ENCODE measurements at places on chromosomes 5 and 9.

DNA sequence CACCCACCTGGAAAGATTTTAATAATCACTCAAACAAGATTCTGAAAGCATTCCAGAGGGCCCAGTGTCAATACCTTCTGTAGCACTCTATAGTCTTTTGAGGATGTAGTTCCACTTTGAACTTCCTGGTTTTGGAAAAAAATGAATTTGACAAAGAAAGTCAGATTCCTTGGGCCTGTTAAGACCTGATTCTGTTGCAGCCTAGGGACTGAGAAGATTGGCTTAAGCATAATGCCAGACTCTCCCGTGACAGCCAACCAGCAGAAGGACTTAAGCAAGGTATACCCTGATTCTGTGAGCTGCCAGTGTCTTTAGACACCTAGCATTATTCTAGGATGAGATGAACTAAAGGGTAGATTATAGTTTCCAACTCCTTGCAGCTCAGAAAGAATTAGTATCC lies 6.8 kb downstream of the SPINK5 start:
- no peak overlapping the region for H3K4me3 ChIP-seq
- H3K27me3 ChIP-seq = no peaks in the 10 kb centered on the region
- no peaks in the 10 kb centered on the region for H3K4me1 ChIP-seq

DNA sequence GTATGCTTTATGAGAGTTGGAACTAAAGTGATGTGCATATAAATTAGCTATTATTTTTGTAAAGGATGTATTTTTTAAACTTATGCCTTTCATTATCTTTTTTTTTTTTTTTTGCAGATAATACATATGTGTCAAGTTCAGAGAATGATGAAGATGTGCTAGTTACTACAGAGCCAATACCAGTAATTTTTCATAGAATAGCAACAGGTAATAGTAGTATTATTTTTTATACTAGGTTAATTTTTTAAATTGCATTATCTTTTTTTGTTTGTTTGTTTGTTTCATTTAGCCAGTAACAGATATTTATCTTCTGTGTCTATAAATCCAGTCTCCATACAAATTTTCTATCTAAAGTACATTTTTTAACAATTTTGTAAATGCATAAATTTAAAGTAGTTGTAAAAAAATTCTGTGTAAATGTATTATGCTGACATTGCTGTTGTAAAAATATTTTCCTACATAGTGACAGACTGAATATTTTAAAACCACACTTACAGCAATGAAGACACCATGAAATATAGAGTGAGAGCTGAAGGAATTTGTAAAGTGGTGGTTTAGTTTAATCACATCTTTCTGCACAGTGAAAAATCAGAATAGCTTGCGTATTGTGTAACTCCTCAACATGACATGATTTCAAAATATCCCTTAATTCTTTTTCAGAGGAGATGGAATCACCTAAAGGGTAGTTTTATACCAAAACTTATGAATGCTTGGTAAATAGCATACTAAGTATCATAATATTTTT lies 93.3 kb downstream of the PARP8 start:
- no peak overlapping the region for H3K4me3 ChIP-seq
- no peak overlapping the region for H3K27ac ChIP-seq
- peaks cover 19% of the 10 kb centered on the region for H3K36me3 ChIP-seq

- H3K27me3 ChIP-seq = no peaks in the 10 kb centered on the region
- H3K4me1 ChIP-seq = no peaks in the 10 kb centered on the region
- H3K27ac ChIP-seq = no peak overlapping the region
- H3K4me3 ChIP-seq = no peak overlapping the region
- DNase-seq = no peak
Observed at GRCh38 chr9:111863636-111864035, 33.0 kb upstream of the UGCG start.

DNA sequence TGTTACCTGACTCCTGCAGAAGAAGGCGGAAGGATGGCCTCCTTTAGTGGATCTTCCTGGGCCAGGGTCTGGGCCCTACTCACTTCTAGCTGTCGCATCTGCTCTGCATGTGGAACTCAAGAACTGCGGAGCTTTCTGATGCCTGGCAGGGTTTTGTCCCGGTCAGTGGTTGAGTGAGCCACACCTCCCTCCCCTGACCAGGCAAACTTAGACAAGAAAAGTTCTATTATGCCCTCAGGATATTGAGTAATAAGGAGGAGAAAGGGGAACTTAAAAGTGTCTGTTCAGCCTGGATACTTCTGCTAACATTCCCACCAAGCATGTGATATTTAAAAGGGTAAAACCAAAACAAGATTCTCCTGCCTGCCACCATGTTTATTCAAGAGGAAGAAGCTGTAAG lies at the start of gene FYB1:
Gene FYB1, minus strand, starts transcription at position 127 of the 400 bp plus-strand sequence. CDS start 16,603 bp downstream, outside the sequence.
- no peak for DNase-seq
- H3K4me3 ChIP-seq = no peak within 1 kb of the TSS
- H3K27ac ChIP-seq = peak within 1 kb of the TSS; percentile 43
- no peaks in the 10 kb centered on the region for H3K36me3 ChIP-seq
